ENCODE measurements at places on chromosomes 7 and 10.
A peak's percentile ranks its signal among the peaks of the same experiment; 100 is the strongest.

DNA sequence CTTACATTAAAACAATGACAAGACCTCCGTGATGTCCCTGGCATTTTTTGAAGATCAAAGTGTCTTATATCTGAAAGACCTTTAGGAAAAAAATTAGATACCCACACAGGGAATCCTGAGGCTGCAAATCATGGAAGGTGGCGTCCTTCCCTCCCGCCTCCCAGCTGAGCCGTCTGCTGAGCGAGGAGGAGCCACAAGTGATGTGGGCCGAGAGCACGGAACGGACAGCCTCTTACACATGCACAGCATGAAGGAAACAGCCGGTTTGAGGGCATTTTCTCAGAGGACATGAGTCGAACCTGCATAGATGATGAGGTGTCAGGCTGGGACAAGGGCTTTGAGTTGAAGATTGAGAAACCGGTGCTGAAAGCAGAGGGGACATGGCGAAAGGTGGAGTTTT, 163.3 kb downstream of the ADARB2 start:
- no peak for ATAC-seq

GRCh38 chr7:129789652-129790051, 163.1 kb downstream of the UBE2H start:
- no peak for ATAC-seq

GRCh38 chr10:118904286-118904685, 125.2 kb upstream of the NANOS1 start:
- ATAC-seq = no peak

DNA sequence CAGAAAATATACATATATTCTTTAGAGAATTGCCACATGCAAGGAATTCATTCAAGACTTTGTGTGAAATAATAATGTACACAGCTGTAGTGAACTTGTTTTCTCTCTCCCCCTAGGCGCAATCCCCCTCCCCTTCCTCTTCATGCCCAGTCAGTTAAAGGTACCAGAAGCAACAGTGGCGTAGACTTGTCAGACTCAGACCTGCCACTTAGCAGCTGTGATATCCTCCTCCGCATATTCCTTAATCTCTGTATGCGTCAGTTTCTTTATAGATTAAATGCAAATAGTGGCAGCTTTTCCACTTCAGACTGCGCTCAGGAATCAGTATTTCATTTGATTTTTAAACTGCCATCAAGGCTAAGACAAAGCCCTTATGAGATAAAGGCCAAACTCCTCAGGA, 364.0 kb downstream of the GFRA1 start:
- no peak for ATAC-seq

DNA sequence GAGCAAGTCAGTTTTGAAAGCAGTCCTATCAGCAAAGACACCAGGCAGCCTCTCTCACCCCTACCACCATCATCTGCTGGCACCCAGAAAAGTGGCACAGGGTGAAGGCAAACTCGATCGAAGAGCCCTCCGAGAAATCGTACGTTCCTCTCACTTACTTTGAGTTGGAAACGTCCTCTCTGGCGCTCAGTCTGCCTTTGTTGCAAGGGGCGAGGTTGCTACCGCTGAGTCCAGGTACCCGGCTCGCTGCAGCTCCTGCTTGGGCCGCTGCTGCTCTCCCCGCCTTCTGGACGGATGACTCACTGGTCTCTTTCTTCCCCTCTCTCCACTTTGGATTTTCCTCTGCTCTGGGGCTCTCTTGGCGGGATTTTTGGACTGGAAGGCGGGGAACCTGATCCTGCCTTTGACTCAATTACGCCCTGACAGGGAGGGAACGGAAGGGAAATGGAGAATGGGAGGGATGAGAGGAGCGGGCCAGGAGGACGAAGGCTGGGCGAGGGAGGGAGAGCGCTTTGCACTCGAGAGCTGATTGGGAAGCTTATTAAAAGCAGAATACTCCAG, at the start of gene PTN:
Gene PTN, minus strand, starts transcription at position 453 of the 561 bp plus-strand sequence. CDS start 88,760 bp downstream, outside the sequence.
- ATAC-seq = peak; percentile 96

DNA sequence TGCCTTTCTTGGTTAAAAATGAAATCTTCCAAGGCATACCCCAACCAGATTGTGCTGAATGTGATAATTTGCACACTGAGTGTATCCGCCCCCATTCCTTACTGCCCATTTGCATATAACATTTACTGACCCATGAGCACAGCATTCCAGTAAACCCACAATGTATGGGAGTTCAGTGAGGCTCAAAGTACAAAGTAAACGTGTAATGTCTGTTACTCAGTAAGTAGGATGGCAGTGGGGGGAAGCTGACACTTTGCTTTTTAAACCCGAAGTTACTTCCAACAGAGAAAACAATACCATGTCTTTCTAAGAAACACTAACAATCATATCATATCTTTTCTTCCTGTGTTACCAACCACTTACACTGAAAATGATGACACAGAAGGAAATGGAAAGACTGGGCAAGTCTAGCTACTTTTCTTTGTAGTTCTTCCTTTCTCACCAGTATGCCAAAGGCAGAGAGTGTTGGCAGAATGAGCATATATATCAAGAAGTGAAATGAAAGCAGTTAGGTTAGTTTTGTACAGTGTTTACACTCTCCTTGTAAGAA, 27.1 kb upstream of the SOSTDC1 start:
- ATAC-seq = no peak

DNA sequence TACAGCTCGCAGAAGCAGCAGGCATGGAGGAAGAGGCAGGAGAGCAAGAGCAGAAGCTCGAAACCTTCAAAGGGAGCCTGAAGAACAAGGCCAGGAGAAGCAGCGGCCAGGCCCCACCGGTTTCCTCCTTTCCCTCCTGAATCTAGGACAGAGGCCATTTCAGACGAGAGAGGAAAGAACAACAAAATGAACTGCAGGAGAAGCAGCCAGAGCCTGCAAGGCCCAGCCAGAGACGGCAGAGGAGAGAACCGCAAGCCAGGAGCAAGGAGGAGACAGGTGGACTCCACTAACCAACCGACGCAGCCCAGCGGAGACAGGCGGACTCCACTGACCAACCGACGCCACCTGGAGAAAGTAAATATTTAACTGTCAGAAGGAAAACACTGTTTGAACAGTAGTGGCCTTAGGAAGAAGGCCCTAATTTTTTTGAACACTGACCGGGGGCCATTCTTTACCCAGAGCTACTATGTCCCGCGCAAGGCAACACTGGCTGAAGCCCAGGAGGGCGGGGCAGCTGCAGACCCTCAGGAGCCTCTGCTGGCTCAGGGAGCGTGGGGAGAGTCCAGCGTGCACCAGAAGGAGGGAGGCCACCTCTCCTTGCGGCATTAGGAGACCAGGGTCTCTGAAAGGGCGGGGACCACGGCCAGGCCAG, 559.2 kb downstream of the PTPRN2 start:
- ATAC-seq = no peak

DNA sequence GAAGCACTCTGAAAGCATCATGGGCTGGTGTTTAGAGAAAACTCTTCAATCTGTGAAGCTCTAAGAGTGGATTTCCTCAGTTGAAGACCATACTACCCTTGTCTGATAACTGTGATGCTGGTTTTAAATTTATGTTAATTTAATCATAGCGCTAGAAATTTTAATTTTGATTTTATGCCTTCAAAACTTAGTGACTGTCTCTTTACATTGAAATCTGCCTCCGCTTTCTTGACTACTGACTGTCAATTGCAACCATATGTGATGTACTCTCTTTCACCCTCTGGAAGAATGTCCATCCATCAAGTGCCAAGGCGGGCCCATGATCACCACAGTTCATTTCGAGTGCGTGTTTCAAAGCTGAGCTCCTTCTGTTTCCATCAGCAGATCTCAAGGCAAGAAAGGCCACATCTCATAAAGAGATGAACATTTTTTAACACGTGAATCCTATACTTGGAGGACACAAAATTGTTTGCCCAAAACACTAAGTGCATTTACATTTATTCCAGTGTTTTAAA, 147.1 kb downstream of the ITGA8 start:
- ATAC-seq = no peak

GRCh38 chr7:118186501-118186900, 2.5 kb downstream of the LSM8 start:
- ATAC-seq = no peak

- ATAC-seq = no peak
These were observed 24.0 kb downstream of the SLC25A13 start for GRCh38 chr7:96297876-96298275.

- no peak for ATAC-seq
These were observed 11.5 kb upstream of the SLC29A3 start for GRCh38 chr10:71307469-71308085.

DNA sequence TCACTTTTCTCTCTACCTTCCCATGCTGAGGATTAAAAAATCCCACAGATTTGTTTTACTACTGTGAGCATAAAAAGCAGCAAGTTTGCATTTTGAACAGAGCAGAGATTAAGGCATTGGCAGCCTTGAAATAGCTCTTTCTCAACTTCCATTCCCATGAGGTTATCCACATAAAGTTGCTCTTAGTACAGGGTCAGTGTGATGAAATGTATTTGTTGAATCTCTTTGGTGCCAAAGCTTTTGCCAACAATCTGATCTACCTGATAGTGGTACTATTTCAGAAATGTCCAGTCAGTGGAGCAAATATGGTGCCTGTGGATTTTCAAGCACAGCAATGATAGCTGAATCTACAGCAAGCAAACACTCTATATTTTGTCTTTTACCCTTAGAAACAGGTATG, 254.8 kb downstream of the INHBA start:
- no peak for ATAC-seq

- no peak for ATAC-seq
These were observed 8.9 kb downstream of the EEPD1 start for GRCh38 chr7:36161996-36162395.

DNA sequence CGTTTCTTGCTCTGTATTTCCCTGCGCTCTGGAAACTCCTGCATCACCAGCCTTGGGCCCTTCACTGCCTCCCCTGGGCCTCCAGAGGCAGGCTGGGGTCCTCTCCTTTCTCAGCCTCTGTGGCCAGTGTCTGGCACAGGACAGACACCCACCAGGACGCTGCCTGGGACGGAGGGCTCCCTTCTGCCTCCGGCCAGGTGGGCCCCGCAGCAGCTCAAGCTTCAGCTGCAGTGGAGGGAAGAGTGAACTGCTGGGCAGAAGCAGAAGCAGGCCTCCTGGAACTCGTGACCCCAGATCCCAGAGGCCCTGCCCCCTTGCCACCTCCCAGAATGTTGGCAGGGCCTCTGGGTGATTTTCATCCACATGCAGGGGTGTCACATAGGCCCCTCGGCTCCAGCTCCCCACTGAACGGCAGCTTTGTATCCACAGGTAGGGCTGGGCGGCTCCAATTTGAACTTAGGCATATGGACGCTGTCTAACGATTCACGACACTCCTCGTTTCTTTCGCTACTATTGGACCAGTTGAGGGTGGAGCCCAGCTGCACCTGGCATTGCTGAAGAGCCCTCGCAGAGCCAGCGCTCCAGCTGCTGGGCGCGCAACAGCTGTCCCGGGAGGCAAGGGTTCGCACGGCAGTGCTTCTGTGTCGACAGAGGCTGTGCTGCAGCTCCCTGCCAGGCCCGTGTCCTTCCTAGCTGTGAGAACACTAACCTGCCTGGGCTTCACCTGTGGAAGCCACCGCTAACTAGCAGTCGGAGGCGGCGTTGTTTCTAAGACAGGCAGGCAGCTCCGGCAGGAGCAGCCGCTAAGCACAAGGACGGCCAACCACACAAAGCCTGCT, 18.4 kb upstream of the GPR146 start:
- ATAC-seq = no peak

GRCh38 chr10:24453404-24453830, 244.5 kb downstream of the KIAA1217 start:
- peak; percentile 78 for ATAC-seq

DNA sequence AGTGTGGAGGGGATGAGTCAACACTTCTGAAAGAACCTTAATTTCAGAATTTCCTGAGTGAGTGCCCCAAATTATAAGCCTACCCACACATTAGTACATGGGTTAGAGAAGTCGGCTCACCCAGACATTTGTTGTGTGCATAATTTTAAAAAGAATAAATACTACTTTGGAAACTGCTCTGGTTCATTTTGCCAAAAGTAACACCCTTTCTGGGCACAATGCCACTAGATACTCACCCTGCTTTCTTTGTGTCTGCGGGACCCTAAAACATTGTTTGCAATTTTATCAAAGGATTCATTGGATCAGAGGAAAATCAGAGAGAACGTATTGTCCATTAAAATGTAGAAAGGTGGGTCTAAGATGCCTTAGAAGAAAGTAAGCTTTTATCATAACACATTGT, 245.5 kb upstream of the NRP1 start:
- no peak for ATAC-seq

GRCh38 chr10:6530211-6530840, 49.8 kb downstream of the PRKCQ start:
- ATAC-seq = no peak

- ATAC-seq = no peak
These were observed 57.9 kb upstream of the SYPL1 start for GRCh38 chr7:106169821-106170610.

DNA sequence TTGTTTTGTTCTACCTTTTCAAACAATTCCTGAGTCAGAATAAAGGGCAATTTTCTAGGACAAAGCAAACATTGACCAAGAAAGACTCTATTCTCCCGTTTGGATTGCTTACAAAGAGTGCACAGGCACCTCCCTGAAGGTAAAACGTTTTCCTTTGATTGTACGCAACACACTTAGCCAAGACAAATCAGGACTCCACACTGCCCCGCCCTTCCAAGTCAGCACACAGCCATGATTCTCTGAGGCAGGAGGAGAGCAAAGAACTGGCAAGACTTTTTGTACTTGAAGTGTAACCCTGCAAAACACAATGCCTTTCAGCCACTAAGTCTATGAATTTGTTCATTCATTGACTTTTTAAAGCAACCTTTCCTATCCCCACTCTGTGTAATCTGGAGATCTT, 85.0 kb upstream of the FAM180A start:
- ATAC-seq = no peak

DNA sequence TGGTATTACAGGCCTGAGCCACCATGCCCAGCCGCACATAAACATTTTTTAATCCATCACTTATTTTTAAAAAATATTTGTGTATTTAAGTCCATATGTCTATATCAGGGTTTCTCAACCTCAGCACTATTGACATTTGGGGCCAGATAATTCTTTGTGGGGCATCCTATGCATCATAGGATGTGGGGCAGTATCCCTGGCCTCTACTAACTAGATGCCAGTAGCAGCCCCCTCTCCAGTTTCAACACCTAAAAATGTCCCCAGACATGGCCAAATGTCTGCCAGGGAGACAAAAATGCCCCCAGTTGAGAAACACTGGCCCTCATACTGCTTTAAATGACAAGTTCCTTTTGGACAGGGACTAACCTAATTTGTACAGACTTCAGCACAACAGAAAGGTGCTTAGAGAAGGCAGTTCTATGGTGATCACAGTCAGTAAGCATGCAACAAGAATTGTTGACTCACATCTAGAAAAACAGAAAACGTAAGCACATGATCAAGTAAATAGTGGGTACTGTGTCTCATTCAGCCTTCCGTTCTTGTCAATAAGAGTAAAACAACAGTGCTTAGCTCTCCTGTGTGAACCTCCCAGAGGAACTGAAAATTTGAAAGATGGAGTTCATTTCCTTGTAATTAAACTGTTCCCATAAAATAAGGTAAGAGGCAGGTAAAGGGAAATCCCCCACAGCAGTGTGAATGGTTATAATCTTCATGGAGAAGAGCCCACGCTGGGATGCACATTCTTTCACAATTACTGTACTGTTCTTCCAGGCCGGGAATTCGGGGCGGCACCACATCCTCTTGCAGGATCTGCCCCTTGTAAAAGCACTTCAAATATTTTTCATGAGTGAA, 17.3 kb upstream of the ADRB1 start:
- peak; percentile 86 for ATAC-seq

GRCh38 chr10:7756360-7756992, 31.3 kb downstream of the KIN start:
- ATAC-seq = peak; percentile 78

All from SK-N-SH treated with all-trans-retinoic acid at 6 μM for 48 hours (cell line).